ENCODE measurements at places on chromosomes 12 and 14.

DNA sequence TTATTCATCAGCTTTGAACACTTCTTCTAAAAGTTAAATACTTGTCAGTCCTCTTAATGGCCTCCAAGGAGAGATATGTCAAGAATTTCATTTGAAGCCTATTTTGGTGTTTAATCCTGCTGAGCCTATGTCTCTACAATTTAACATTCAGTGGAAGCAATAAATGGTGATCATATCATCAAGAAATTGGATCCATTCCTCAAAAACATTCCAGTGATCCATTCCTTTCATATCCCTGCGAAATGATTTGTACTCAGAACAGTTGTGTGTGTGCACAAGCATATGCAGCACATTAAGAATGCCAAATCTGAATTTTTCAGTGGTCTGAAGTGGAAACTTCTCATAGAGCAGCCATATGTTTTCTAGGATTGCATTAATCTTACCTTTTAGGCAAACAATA lies 373.7 kb upstream of the SYT1 start:
- no peak for DNase-seq

- no peak for DNase-seq
Observed at GRCh38 chr14:54686219-54686870, 119.4 kb downstream of the SAMD4A start.

GRCh38 chr12:25107920-25108319 lies 87.0 kb downstream of the DNAI7 start:
- DNase-seq = no peak

DNA sequence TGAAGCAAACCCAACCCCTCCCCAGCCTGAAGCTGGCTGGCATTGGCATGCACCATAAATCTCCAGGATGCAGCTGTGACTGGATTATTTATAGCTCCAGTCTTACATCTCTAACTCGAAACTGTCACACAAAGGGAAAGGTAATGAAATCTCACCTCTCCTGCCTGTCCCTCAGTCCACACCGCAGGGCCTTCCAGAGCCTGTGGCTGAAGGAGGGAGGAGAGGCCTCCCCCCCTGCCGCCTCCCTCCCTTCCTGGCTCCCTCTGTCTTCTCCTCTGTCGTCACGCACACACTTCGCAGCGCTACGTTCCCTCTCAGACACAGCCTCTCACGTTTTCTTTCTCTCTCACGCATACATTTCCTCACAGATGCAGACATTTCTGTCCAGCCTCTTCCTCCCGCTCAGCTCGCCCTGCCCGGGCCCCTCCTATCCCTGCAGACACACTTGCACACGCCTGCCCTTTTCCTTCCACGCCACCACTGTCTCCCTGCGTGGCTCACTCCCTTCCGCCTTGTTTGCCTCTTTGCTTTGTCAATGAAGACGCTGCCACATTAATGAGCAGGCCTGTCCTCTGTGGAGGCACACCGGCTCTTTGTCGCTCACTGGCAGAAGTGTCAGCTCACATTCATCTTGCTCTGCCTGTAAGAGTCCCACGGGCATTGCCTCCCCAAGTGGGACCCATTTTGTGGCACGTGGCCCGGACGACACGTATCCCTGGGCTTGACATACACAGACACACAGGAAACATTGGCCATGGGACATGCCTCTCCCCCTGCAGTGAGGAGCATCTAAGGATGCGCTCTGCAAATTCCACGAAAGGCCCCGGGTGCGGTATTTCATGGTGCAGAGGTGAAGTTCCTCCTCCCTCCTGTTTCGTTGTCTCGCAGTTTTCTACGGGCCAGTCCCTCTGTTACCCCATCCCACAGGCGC lies 27.9 kb downstream of the IRF2BPL start:
- DNase-seq = peak; percentile 8

GRCh38 chr14:46322076-46322475 lies 329.5 kb downstream of the RPL10L start:
- DNase-seq = no peak

DNA sequence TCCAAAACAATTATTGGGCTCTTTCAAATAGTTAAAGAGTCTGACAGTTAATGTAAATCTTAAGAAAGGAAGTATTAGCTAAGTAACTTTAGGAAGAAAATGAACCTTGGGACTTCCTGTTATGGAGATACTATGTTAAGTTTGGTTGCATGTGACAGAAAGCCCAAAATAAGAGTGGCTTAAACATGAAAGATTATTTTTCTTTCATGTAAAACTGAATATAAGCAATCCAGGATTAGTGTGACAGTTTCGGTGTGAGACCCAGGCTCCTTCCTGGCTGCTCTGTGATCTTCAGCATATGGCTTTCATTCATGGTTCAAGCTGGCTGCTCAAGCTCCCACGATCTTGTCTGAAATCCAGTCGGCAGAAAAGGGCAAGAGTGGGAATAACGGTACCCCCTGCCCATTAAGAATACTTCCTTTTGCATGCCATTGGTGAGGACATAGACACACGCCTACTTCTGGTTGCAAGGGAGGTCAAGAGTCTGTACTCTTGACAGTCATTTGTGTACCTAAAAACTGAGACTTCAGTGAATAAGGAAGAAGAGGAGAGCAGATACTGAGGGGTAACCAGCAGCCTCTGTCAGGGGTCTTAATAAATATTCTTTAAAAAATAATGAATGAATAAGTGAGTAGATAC lies 2.2 kb upstream of the RPAP3 start:
- DNase-seq = no peak

- DNase-seq = no peak
Observed at GRCh38 chr14:102985665-102986064, 63.2 kb downstream of the AMN start.

DNA sequence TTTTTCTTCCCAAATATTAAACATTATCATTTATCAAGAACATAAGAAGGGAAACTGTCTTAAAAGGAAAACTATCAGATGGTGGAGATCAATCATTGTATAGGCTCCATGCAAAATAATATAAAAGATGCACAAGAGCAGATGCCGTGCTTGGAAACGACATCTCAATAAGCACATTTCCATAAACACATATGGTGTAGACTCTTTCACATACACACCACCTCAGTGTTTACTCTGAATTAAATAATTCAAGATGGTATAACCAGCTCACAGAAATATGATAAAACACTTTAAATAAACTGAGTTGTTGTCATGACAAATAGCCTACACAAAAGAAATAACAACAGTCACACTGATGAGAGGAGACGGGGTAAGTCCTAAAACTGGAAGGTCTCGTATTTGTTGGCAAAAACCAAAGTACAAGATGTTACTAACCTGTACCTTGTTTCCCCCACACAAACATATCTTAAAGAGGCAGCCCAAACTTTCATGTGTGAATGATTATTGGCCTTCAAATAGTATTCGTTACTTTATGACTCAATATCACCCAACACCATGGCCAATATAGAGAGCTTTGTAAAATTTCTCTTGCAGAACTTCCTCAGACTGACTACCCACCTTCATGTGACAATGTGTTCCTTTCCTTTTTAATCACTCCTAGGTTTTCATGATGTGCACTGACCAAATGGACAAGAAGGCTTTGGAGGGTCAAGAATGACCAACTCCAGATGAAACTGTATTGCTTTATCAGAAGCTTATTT lies 48.6 kb upstream of the TMPO start:
- no peak for DNase-seq

- peak; percentile 78 for DNase-seq
Observed at GRCh38 chr14:50082308-50082742, 34.0 kb downstream of the VCPKMT start.

- no peak for DNase-seq
Observed at GRCh38 chr14:73775339-73776193, 61.4 kb upstream of the PNMA1 start.

DNA sequence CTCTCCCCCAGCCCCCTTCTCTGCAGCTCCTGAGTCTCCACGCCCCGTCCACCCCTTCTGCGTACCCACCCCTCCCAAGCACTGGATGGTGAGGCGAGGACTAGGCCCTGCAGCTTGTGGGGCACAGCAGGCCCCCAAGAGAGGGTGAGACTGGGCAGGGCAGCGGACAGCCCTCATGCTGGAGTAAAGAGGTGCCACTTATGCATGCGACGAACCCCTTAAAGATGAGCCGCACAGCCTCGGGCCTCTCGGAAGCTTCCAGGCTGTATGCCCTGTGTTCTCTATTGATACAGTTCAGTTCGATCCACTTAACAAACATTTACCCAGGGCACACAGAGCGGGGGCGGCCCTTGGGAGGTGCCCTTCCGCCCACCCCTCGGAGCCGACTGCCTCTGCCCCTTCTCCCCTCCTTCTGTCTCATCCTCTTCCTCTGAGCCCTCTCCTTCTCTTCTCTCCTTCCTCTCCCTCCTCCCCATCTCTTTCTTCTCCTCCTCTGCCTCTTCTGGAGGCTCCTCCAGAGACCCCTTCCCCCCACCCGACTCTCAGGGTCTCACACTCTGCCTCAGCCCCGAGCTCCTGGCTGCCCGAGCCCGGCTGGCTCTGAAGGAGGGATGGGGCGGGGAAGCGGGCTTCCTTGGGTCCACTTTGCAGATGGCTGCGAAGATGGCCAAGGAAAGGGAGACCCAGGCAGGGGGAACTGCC lies 32.7 kb upstream of the DLK1 start:
- DNase-seq = no peak

DNA sequence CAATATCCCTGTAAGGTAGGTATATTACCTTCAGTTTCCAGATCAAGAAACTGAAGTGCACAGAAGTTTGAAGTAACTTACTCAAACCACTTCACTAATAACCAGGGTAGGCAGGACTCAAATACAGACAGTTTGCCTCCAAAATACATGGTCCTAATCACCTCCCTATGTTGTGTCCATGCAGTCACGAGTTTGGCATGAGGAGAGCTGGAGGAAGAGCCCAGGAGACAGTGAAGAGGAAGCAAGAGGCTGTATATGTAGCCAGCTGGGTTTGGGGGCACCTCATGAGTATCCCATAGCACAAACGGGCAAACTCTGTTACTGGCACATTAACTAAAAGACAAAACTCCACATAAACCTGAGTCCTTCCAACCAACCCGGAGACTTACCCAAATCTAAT lies 79.2 kb downstream of the DUSP16 start:
- peak; percentile 45 for DNase-seq

DNA sequence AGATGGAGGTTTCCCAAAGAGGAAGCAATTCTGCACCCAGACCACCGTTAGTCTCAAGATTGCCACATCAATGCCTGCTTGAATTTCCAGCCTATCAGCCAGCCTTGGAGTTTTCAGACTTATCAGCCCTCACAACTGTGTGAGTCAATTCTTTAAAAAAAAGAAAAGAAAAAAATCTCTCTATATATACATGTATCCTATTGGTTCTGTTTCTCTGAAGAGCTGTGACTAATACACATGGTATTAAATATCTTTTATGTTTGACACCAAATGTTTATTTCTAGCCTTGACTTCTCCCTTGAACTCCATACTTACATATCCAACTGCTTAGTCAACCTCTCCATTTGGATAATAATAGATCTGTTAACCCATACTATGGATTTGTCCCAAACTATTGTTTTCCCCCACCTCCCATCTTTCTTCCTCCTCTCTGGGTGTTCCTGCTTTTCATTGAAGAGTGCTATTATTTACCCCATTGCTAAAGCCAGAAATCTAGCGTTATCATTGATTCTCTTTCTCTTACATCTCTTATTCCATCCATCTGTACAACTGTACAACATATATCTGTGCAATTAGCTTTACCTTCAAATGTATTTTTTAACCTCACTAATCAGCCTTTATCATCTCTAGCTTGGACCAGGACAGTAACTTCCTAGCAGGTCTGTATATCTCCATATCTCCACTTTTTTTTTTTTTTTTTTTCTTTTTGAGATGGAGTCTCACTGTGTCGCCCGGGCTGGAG lies 22.7 kb upstream of the EID3 start:
- no peak for DNase-seq

GRCh38 chr14:74555476-74556050 lies 56.5 kb downstream of the LTBP2 start:
- no peak for DNase-seq

DNA sequence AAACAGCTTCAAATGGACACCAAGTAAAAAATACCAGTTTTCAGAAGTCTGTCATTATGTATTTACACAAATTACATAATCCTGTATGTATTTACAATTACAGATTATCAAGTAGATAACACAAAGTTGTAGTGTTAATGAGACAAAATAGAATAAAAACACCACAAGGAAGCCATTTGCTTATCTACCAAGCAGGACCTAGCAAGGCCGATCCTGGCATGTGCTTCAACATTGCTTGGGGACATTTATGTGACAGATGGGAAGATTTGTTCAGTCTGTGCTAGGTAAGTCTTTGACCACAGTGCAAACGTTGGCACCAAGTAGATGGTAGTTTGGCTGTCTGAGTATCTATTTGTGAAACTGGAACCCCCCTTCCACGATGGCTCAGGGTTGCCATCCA lies 35.8 kb downstream of the BCAT1 start:
- no peak for DNase-seq

DNA sequence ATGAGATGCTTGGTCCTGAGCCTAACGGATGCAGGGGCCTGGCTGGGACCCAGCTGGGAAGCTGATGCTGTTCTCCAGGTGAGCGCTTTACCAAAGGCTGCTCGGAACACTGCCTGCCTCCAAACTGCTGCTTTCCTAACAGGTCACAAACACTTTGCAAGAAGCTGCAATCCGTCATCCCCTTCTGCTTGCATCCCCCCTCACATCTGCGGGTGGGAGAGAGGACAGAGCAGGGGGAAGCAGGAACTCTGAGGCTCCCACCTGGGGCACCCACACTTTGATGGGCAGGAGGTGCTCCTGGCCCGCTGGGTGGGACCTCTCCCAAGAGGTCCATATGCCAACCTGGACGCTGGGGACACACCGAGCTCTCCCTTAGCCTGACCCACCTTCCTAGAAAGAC lies 24.9 kb upstream of the PPP2R5C start:
- DNase-seq = no peak

DNA sequence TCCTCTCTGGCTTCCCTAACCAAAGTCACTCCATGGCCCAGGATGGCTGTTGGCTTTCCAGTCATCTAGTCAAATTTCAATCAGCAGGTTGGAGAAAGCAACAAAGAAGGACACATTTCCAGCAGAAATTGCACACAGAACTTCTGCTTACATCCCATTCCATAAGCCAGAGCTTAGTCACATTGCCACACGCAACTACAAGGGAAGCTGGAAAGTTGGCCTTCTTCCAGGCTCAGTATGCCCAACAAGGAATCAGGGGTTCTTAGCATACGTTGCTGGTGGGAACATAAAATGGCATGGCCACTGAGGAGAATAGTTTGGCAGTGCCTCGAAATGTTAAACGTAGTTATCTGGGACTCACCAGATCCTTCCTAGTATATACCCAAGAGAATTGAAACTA lies 9.3 kb upstream of the APPL2 start:
- no peak for DNase-seq

DNA sequence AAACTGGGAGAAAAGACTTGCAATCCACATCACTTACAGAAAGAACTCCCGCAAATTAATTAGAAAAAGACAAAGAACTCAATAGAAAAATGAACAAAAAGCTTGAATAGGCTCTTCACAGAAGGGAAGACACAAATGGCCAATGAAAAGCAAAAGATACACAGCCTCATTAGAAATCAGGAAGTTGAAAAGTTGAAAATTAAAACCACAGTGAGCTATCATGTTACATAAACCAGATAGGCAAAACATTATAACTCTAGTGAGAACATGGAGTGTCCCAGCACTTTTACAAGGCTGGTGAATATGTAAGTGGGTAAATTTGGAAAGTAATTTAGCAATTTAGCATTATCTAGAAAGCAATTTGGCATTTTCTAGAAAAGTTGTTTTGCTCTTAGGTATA lies 158.4 kb upstream of the RASSF8 start:
- no peak for DNase-seq
